ENCODE measurements at places on chromosomes 11 and 22.

DNA sequence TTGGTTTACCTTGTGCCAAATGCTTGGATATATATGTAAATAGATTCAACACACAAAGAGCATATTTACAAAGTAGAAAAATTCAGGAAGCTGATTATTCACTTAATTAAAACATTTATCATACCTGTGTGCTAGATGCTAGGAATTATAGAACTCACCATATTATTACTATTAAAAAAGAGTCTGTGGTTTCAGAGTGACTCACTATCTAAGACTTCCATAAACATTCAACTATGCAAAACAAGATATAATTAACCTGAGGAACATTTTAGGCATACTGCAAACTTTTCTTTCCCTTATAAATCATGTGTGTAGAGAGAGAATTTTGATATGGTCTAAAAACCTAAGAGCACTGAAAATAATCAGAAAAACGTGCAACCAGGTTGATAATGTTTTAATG lies 27.3 kb downstream of the CTSC start:
- no peak for DNase-seq

DNA sequence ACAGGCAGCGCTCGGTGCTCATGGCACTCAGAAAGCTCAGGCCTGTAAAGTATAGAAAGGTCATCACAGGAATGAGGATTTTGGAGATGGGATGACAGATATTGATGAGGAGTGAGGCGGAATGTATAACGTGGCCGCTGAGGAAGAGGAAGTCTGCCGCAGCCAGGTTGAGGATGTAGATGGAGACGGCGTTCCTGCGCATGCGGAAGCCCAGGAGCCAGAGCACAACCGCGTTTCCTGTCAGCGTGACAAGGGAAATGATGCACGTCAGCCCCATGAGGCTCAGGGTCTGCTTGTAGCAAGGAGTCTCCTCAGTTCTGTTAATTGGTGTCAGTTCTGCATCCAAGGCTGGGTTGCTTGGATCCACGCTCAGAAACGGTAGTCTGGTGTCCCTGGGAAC lies 33.1 kb upstream of the MRGPRX1 start:
- DNase-seq: peak; percentile 44

- no peak for DNase-seq
Measured at GRCh38 chr11:63014408-63015055, 1.1 kb downstream of the SLC22A8 start.

DNA sequence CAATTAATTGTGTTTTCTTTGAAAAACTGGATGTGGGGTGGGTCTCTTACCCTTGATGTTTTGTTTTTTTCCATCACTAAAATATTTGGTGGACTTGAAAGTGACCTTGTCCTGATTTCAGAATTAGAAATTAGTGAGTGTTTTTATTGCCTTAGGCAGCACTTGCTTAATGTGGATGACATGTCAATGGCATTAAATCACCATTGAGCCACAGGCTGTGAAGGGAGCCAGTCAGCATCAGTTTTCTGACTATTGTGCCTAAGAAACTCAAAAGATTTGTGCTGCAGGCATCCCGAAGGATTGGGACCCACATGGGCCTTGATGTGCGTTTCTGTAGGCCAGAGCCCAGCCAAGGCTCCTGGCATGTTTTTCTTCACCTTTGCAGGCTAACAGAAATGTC lies 53.8 kb downstream of the SWAP70 start:
- no peak for DNase-seq

- no peak for DNase-seq
Measured at GRCh38 chr11:17976651-17977050, 36.2 kb downstream of the SERGEF start.

- no peak for DNase-seq
Measured at GRCh38 chr11:15913261-15913660, 443.1 kb downstream of the SOX6 start.

- peak; percentile 59 for DNase-seq
Measured at GRCh38 chr22:21837248-21837979, 30.0 kb downstream of the MAPK1 start.

GRCh38 chr11:47342854-47343253 lies 9.6 kb downstream of the MYBPC3 start:
- no peak for DNase-seq

DNA sequence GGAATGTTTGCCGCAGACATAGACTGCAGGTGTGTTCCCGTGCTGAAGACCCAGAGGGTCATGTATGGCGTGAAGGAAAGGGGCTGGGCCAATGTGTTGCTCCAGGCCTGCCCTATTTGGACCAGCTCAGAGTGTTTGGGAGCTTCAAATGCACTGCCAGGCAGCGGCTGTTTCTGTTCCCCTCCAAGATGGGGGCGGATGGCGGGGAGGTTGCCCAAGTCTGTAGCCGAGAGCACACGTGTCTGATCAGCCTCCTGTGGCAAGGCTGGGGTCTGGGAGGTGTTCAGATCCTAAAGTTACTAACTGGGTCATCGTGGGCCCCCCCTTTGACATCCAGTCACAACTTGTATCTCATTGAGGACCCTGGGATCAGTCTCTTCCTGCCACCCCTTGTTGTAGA lies 45.5 kb downstream of the CACNA1I start:
- DNase-seq: no peak

GRCh38 chr11:87076260-87076783 lies 38.6 kb downstream of the TMEM135 start:
- DNase-seq: no peak

DNA sequence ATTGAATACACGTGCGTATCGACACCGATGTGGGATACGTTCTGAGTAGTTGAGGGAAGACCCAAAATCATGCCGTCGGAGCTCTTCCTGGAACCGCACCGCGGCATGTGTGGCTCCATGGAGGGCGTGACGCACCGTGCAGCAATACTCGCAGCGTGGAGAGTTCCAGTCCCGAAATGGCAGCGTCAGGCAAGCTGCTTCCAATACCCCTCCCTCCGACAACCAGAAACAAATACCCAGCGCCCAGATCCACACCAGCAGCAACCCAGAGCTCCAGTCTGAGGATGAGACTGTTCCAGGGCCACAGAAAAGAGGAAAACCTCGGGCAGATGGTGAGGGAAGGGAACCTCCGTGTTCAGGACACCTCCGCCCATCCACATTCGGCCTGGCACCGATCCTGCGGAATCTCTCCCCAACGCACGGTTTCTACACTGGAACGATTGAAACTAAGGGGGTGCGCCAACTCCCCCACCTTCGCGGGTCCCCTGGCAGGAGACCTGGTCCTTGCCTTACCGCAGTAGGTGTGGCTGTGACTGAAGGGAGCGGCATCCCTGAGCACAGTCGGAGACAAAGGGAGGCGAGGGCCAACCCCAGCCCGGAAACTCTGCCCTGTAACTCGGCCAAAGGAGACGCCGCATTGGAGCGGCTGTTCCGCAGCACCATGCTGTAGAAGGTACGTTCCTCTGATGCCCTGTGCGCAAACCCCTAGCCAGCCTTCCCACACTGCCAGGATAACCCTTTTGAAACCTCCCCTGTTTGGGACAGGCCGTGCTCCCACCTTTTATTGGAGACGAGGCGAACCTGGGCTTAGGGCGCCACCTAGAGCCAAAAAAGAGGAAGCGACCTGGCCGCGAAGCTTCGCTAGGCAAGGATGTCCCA lies 28.2 kb downstream of the DBX1 start:
- DNase-seq: peak; percentile 66

- DNase-seq: no peak
Measured at GRCh38 chr11:48006301-48006992, 26.1 kb downstream of the PTPRJ start.

GRCh38 chr11:117885777-117886176 lies 9.3 kb upstream of the FXYD6 start:
- no peak for DNase-seq

DNA sequence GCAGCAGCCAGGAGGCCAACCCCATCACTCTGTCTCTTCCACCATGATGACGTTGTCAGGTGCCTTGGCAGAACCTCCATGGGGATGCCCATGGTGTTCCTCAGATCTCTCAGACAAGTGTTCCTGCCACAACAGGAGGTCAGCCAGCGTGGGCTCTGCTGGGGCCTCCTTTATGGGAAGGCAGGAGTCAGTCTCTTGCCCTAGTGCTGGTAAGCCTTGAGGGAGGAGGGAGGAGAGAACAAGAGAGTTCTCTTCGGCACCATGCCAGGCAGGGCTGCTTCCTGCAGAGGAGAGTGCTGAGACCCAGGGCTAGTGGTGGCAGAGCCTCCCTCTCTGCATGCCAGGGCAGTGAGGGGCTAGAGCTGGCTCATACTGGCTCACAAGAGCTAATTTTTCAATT lies 32.5 kb downstream of the GNAZ start:
- DNase-seq: no peak

GRCh38 chr22:46007848-46008261 lies 30.9 kb upstream of the WNT7B start:
- DNase-seq: no peak

DNA sequence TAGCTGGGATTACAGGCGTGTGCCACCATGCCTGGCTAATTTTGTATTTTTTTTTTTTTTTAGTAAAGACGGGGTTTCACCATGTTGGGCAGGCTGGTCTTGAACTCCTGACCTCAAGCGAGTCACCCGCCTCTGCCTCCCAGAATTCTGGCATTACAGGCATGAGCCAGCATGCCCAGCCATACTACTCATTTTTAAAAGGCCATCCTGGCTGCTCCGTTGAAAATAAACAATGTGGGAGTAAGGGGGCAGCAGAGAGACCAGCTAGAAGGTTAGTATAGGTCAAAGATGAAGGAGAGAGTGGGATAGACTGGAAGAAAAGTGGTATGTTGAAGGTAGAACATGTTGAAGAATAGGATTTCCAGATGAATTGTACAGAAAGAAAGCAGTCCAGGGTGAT lies 17.6 kb upstream of the LIN7C start:
- no peak for DNase-seq

GRCh38 chr11:79794484-79795393 lies 353.9 kb upstream of the TENM4 start:
- no peak for DNase-seq

- DNase-seq: peak; percentile 71
Measured at GRCh38 chr11:45333001-45333971, 47.1 kb upstream of the SYT13 start.

- no peak for DNase-seq
Measured at GRCh38 chr11:127805771-127806170, 781.6 kb downstream of the ETS1 start.

DNA sequence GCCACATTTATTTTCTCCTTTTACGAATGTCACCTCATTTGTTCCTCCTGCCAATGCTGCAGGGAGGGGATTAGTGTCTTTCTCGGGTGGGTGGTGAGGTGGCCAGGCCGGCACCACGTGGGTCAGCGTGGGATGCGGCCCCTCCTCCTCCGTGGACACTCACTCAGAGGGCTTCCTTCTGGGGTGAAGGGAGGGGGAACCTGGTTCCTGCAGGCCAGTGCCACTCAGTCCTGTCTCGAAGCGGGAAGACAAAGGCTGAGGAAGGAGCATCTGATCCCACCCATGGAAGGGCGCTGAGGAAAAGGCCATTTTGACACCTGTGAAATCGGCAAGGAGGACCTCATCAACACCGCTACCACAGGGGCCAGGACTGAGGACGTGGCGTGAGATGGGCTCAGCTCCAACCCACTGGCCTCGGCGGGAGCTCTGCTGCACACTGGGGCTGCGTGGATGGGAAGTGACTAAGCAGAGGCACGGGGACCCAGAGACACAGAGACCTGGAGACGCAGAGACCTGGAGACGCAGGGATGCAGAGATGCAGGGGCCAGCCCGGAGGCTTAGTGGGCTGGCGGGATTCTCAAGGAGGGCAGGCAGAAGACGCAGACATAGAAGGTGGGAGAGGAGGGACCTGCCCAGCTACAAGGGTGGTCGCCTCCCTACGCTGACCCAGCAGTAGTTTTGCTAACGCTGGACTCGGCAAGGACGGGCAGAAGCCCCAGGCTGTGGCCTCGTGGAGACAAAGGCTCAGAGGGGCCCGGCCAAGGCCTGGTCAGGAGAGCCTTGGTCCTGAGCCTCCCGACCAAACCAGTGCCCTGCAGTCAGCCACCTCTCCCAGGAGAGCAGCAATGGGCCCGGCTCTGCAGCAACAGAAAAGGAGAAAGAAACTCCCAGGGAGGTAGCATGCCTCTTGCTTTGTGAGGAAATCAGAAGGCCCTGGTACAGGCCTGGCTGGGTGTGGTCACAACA lies 1071.2 kb downstream of the BRD1 start:
- DNase-seq: no peak

Measured in kidney capillary endothelial cell (primary cell).